NCI-H1417 (cell line): ENCODE measurements at places on chromosomes 1 and 21.

- no peak for DNase-seq
Measured at GRCh38 chr21:33332143-33332542, 7.4 kb downstream of the IFNAR1 start.

DNA sequence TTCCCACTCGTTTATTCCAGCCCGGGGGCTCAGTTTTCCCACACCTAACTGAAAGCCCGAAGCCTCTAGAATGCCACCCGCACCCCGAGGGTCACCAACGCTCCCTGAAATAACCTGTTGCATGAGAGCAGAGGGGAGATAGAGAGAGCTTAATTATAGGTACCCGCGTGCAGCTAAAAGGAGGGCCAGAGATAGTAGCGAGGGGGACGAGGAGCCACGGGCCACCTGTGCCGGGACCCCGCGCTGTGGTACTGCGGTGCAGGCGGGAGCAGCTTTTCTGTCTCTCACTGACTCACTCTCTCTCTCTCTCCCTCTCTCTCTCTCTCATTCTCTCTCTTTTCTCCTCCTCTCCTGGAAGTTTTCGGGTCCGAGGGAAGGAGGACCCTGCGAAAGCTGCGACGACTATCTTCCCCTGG, 716 bp downstream of the OLIG2 start:
- DNase-seq = no peak

DNA sequence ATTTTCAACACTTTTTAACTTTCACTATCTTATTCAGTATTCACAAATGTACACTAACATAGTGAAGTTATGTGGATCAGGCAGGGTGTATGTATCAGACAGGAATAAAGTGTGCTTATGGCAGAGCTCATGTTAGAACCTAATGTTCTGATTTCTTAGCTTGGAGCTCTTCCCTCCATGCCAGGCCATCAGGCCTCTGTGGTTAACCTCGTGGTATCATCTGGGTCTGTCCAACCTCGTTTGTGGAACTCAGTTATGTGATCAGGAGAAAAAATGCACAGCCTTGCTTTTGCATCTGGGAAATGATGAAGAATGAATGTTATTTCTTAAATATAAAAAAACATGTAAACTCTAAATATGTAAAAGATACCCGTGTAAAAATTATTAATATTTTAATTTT, 86.9 kb downstream of the MPZL1 start:
- DNase-seq = no peak

DNA sequence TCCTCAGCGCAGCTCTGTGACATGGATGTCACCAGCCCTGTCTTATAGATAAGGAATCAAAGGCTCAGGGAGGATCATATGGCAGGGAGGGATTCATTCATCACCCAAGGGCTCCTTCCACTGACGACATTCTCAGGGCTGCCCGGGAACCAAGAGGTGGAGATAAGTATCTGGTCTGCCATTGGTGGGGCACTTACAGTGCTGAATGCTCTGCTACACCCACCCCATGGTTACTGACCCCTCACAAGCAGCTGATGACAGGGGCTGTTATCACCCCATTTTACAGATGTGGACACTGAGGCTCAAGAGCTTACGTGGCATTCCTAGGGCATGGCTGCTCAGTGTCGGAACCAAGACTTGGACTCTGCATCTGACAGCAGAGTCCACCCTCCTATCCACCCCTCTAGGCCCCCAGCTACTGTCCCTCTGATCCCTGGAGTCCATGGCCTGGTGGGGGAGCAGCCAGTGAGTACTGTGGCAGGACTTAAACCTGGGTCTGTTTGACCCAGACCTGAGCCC, 155.1 kb downstream of the PTPRU start:
- no peak for DNase-seq

DNA sequence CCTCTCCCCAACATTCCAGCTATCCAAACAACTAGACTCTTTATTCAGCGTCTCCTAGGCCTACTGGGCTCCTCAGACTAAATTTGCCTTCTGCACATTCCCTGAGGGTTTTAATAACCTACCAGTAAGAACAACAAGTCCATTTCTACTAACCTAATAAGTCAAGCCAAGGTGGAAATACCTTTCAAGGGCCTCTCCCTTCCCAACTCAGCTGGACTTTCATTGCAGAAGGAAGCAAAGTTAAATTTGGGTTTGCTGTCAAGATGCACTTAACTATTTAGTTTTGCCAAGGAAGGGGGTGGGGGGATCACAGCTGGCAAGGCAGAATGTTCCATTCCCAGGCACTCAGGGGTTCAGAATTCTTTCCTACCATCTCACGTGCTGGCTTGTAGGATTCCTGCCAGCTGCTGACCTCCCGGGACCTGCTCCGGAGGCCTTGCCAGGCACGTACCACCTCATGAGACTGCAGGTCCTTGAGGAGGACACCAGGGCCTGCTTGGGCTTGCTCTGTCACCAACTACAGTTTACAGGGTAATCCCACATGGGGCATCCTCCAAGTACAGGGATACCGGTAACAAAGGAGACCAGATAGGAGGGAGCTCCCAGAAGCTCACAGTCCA, 29.8 kb downstream of the SLC30A1 start:
- DNase-seq = no peak

- no peak for DNase-seq
Measured at GRCh38 chr1:110177775-110178174, 27.5 kb downstream of the SLC6A17 start.

DNA sequence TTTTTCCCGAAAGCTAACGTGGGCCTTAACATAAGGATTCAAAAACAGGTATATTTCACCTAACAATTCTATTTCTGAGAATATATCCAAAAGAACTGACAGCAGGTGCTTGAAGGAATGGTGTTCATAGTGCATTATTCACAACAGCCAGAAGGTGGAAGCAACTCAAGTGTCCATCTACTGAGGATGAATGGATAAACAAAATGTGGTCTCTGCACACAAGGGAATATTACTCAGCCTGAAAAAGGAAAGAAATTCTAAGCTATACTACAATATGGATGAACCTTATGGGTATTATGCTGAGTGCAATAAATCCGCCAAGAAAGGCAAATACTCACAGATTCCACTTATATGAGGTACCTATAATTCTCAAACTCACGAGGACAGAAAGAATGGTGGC, 6.1 kb upstream of the RIPPLY3 start:
- DNase-seq = no peak

GRCh38 chr1:2591581-2592261, 5.1 kb downstream of the PRXL2B start:
- no peak for DNase-seq

DNA sequence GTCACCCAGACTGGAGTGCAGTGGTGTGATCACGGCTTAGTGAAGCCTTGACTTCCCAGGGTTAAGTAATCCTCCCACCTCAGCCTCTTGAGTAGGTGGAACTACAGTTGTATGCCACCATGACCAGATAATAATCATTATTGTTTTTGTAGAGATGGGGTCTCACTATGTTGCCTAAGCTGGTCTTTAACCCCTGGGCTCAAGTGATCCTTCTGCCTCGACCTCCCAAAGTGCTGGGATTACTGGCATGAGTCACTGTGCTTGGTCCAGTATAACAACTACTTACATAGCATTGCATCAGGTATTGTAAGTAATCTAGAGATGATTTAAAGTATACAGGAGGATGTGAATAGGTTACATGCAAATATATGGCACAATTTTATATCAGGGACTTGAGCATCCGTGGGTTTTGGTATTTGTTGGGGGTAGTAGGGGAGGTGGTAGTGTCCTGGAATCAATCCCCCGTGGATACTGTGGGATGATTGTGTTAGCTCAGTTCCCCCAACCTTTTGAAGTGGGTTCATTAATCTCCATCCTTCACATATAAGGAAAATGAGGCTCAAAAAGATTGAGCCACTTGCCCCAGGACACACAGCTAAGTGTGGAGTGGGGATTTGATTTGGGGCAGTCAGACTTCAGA, 61.4 kb upstream of the CNIH3 start:
- no peak for DNase-seq

DNA sequence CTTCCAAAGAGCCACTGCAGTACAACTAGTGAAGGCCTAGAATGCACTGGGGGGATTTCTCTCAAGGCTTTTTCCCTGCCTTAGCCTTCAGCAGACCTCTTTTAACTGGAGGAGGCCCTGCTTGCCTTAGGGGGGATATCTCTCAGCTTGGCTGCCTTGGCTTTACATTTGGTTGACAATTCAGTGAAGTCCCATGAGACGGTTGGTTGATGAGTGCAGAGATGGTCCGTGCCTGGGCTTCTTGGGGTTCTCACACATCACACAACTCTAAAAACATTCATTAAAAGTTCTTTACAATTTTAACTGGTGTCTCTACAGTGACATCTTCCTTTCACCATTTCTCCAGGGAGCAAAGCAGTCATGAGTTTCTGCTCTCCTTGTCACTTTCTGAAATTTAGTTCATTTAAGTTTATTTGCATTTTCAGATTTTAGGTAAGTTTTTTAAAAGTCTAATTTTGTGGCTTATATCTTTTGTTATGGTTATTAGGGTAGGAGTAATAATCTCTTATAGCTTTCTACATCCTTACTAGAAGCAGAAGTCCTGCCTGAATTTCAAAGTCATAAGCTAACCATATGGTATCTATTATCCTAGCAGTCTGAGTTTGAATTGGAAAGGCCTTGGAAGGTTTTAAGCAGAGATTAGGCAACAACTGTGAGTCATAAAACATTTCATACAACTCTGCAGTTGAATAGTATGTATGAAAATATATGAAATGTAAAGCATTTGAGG, 487.6 kb downstream of the DPYD start:
- no peak for DNase-seq

DNA sequence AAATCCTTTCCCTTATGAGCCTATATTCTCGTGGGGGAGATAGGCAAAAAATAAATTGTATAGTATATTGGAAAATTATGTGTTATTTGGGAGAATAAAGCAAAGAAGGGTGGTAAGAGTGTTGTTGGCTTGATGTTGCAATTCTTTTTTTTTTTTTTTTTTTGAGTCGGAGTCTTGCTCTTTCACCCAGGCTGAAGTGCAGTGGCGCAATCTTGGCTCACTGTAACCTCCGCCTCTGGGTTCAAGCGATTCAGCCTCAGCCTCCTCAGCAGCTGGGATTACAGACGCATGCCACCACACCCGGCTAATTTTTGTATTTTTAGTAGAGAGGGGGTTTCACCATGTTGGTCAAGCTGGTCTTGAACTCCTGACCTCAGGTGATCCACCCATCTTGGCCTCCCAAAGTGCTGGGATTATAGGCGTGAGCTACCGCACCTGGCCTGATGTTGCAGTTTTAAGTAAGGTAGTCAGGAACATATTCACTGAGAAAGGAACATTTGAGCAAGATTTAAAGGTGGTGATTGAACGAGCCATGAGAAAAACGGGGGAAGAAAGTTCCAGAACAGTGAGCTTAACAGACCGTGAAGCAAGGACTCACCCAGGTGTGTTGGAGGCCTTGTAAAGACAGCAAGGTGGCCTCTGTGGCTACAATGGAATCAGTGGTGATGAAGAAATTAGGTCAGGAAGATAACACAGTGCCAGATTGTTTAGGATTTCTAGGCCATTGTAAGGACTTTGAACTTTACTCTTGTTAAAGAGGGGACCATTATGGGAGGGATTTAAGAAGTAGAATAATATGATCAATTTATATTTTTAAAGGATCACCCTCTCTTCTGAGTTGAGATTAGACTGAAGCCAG, 45.8 kb downstream of the RPRD2 start:
- DNase-seq = no peak

DNA sequence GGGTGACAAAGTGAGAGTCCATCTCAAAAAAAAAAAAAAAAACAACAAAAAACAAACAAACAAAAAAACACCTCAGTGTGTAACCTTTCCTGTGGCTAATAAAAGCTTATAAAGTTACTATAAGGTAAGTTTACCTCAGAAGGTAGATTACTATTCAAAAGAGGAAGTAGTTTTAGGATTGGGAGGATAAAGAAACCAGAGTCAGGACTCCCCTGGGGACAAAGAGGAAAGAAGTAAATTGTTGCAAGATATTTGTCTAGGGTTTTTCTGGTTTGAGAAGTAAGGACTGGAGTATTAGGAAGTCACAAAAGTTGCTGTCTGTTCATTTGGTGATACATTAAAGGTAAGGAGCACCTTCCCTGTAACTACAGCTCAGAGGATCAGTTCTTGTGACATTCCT, 23.8 kb upstream of the CENPF start:
- no peak for DNase-seq

DNA sequence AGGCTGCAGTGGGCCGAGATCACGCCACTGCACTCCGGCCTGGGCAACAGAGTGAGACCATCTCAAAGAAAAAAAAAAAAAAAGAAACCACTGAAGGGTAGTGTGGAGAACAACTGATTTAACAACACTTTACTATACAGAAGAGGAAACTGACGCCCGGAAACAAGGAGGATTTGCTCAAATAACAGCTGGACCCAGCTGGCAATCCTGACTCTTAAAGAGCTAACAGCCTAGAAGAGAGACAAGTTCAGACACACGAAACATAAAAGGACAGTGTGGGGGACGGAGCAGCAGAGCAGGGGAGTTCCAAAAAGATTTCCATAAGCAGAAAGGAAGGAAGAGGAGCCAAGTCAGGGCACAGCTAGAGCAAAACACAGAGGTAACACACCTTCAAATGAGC, 4.4 kb downstream of the ECHDC2 start:
- no peak for DNase-seq

GRCh38 chr1:90881034-90881433, 140.8 kb downstream of the ZNF644 start:
- DNase-seq = no peak

GRCh38 chr1:64287071-64287470, 83.6 kb downstream of the UBE2U start:
- no peak for DNase-seq
